ENCODE measurements at places on chromosomes 5 and 9.

GRCh38 chr5:5705010-5705409, 282.5 kb downstream of the ICE1 start:
- no peak for DNase-seq

DNA sequence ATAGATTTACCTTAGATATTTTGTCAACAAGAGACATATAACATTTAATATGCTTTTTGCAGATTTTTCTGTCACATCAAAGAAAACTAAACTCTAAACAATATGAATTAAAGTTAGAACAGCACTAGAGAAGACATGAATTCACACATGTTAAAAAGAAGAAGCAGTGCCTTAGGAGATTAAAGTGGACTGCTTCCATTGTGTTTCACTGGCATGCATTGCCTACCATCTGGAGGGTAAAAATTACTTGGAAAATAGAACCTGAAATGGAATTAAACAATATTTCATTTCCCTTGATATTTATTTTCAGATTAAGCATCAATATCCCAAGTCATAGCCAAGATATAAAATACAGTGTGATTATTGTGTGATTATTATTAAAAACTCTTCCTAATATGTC, 319.4 kb upstream of the CDH18 start:
- no peak for DNase-seq

GRCh38 chr9:136056546-136057235, 38.4 kb downstream of the NACC2 start:
- DNase-seq = no peak

GRCh38 chr9:127974001-127974768, 6.6 kb downstream of the EEIG1 start:
- no peak for DNase-seq

DNA sequence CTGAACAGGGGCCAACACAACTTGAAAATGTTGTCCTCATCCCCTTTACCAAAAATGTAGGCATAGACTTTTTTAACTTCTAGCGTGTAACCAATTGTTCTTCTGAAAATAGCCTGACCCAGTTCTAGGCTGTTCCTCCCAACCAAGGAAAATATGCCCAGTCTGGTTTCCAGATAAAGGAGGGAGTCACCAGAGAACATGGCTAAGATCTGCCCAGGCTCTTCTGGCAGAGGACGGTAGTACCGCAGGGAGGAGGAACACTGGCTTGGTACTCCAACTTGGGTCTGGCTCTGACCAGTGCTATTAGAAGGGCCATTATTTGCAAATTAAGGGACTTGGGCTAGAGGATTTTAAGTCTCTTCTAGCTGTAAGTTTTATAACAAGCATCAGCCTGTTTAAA, 63.1 kb downstream of the GRAMD2B start:
- DNase-seq = no peak

- no peak for DNase-seq
These were observed 21.0 kb downstream of the PSD2 start for GRCh38 chr5:139816566-139816965.

DNA sequence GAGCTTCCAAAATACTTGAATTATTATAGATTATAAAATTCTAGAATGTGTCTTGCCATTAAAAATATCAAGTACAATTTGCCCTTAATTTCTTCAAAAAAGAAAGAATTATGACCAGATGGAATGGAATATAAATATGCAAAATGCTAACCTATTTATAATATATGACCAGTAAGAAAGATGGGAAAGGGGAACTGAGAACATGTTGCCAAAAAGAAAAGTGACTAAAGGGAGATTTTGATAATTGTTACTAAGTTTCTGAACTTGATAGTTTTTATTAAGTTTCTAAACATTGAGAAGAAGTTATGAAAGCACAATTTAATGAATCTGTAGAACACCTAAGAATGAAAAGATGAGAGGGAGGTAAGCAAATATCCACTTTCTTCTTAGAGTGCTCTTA, 188.4 kb upstream of the NR4A3 start:
- DNase-seq = no peak

GRCh38 chr5:143372187-143372829, 31.2 kb downstream of the NR3C1 start:
- no peak for DNase-seq

- no peak for DNase-seq
These were observed 208.8 kb upstream of the TAS2R1 start for GRCh38 chr5:9838916-9839315.

DNA sequence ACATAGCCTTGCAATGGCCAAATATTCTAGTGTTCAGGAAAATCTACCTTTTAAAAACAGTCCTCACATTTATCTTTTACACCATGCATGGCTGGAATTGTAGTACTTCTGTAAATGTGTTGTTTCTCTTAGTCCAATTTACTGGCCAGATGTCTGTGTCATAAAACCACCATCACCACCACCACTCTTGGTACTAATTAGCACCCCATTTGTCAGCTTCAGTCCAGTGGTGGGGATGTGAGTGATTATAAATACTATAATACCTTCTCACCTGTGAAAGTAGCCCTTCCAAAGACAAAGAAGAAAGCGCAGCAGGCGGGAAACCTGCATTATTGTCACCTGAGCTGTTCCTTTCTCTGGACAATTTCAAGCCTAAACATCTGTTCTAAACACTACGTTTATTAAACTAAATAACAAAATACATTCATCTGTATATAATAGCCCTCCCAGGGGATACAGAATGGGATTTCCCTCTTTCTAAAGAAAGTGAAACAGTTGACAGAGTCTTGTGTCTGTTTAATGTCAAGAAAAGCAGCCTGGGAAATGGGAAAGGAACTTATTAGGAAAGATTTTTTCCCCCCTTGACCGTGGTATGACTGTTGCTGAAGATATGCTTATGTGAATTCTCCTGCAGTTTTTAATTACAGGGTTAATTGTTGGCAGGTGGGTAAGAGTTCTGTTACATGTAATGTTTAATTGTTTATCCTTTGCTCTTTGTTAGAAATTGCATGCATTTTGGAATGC, 144.5 kb upstream of the NUDT12 start:
- DNase-seq = no peak

GRCh38 chr5:33408816-33409215, 31.9 kb upstream of the TARS1 start:
- no peak for DNase-seq

Measured in stimulated activated CD4-positive, alpha-beta T cell treated with anti-CD3 and anti-CD28 coated beads, TNF-alpha, amount 100 ng/mL, for 1 hour (primary cell).